Activated naive CD8-positive, alpha-beta T cell treated with anti-CD3 and anti-CD28 coated beads for 36 hours (primary cell): ENCODE measurements at places on chromosomes 13 and 19. TPM values are rescaled to one million over a fixed set of nuclear protein-coding genes. Genes with fewer than 3 reads are reported as not detected.

DNA sequence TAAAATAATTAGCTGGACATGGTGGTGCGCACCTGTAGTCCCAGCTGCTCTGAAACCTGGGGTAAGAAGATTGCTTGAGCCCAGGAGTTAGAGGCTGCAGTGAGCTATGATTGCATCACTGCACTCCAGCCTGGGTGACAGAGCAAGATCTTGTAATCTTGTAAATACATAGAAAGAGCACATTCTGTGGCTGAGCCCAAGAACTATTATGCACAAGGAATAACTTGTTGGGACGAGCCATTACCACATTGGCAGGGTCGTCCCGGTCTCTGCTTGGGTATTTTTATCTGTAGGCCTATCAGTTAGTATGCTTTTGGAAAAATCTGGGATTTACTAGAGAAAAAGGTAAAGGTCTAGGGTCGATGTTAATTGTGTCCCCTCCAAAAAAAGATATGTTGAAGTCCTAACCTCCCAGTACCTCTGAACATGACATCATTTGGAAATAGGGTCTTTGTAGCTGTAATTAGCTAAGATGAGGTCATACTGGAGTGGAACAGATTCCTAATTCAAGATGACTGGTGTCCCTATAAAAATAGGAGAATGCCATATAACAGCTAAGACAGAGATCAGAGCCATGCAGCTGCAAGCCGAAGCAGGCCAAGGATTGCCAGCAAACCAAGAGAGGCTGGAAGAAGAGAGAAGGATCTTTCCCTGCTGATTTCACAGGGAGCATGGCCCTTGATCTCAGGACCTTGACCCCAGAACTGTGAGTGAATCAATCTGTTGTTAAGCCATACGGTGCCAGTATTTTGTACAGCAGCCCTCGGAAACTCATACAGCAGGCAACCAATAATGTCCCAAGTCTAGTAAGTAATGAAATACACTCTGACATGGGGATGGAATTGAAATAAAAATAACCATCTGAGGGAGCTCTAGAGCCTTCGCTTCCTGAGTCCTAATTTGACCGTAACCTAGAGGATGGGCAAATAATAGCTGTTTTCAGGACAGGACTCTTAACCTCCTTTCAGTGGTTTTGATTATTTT is 77.0 kb downstream of the TM9SF2 start:
- H3K36me3 ChIP-seq = no peaks in the 10 kb centered on the region
- no peak overlapping the region for H3K27ac ChIP-seq
- H3K4me3 ChIP-seq = no peak overlapping the region
- no peak for DNase-seq
- no peaks in the 10 kb centered on the region for H3K27me3 ChIP-seq

DNA sequence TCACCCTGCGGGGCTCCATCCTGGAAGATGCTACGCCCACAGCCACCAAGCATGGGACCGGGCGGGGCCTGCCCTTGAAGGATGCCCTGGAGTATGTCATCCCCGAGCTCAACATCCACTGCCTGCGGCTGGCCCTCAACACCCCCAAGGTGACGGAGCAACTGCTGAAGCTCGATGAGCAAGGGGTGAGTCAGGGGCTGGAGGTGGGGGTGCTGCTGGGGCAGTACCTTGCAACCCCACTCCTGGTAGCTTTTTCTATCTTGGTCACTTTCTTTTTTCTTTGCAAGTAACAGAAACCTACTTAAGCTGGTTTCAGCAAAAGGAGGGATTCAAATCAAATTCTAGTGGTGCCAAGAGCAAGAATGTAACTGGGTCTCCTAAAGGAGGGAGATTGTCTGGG is 124.1 kb downstream of the DPF1 start:
- no peak for DNase-seq
- no peak overlapping the region for H3K27ac ChIP-seq
- no peak overlapping the region for H3K4me3 ChIP-seq
- no peaks in the 10 kb centered on the region for H3K27me3 ChIP-seq
- H3K4me1 ChIP-seq = peaks cover 5% of the 10 kb centered on the region

Gene FREM2
- total RNA-seq = not detected

DNA sequence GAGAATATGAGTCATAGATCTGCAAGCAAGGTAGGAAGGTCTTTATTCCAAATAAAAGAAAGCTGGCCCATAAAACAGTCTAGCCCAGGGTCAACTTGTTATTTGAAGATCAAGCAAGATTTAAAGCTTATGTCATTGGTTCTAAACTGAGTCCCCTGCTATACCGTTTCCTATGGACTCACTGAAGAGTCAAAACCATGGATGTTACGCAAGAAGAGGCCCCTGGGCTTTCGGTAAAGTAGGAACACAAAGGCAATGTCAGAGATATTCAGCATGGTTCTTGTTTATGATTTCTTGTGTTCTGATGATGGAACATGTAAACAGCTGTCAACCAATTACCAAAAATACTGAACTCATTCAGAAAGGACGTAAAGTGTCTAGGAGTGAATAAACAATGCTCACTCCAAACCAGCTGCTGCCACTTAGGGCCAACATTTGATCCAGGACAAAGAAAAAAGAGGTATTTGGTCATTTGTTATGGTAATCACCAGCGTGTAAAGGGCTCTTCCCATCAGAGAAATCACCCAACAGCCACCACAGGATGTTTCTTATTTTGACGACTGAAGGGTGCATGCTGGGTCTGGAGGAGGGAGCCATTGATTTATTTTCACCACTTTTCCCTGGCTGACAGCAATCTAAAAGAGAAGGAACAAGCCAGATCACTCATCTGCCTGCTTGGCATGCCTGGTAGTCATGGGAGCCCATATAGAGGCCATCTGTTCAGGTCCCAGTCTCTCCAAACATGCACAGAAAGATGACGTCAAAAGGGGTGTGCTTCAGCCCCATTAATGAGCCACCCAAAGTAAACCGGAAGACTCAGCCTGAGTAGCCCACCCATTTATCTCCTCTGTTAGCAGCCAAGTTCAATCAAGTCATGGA is 68.3 kb downstream of the FGF14 start:
- no peak overlapping the region for H3K4me3 ChIP-seq
- H3K36me3 ChIP-seq = no peaks in the 10 kb centered on the region
- no peaks in the 10 kb centered on the region for H3K4me1 ChIP-seq

DNA sequence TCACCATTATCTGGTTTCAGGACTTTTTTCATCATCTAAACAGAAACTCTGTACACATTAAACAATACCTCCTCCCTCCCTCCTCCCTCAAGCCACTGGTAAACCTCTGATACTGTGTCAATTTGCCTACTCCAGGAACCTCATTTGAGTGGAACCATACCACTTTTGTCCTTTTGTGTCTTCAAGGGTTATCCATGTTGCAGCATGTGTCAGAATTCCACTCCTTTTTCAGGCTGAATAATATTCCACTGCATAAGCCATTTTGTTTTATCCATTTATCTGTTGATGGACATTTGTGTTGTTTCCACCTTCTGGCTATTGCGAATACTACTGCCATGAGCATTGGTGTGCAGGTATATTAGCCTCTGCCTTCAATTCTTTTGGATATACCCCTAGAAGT is 27.5 kb downstream of the TGDS start:
- H3K4me1 ChIP-seq = no peaks in the 10 kb centered on the region
- DNase-seq = no peak
- no peak overlapping the region for H3K4me3 ChIP-seq
- no peaks in the 10 kb centered on the region for H3K27me3 ChIP-seq
- no peak overlapping the region for H3K27ac ChIP-seq
- peaks cover 38% of the 10 kb centered on the region for H3K36me3 ChIP-seq

DNA sequence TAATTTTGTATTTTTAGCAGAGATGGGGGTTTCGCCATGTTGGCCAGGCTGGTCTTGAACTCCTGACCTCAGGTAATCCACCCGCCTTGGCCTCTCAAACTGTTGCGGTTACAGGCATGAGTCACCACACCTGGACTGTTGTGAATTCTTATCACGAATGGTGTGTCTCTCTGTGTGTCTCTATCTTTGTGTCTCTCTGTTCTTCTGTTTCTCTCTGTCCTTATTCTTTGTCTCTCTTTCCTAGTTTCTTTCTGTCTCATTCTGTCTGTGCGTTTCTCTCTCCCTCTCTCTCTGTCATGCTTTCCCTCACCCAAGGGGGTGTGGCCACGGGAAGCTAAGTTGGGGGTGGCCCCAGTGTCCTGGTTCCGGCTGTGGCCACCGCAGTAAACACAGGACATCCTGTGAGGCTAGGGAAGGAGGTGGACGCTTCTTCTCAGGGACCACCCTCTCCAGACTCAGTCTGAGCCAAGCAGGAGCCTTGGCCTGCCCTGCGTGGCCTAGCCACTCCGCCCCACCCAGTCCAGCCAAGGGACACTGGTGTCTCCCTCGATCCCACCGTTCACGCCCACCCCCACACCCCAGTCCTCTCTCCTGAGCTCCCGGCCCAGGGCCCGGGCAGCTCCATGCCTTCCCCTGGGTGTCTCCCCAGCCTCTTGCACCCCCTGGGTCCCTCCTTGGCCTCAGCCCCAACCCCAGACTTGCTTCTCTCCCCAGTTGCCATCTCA is 3.9 kb upstream of the PRX start:
- H3K27ac ChIP-seq = peak overlapping the region; percentile 1
- DNase-seq = peak; percentile 28
- H3K27me3 ChIP-seq = peaks cover 3% of the 10 kb centered on the region
- peaks cover 9% of the 10 kb centered on the region for H3K4me1 ChIP-seq
- no peak overlapping the region for H3K4me3 ChIP-seq

Gene POLR1D
- 165 TPM for total RNA-seq

Gene CYP2S1
- total RNA-seq = 0.27 TPM

DNA sequence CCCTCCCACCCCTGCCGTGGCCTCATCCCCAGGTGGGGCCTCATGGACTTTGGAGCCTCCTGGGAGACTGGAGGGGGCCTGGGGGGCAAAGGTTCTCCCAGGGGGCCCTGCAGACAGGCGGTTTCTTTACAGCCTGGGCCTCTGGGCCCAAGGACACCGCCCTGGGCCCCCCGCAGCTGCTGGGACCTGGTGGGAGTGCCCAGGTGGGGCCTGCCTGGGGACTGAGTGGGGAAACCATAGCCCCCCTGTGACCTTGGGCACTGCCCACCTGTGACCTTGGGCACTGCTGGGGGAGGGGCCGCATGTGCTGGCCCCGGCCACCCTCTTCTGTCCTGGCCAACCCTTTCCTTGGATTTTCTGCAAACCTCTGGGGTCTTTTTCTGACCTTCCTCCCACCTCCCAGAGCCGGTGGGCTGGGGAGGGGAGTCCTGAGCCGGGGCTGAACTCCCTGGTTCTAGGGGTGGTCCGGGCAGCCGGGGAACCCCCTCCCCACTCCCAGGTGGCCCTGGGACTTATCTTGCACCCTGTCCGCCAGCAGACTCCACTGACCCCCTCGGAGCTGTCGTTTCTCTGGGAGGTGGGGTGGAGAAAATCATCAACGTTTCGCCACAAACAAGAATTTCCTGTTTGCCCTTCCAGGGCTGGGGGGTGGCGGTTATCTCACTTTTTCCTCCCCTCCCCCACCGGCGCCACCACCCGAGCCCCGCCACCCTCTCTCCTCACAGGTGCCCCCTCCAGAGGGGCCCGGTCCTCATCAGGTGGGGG is 27.0 kb downstream of the ARID3A start:
- H3K27me3 ChIP-seq = no peaks in the 10 kb centered on the region
- no peaks in the 10 kb centered on the region for H3K4me1 ChIP-seq
- no peak overlapping the region for H3K27ac ChIP-seq
- H3K36me3 ChIP-seq = no peaks in the 10 kb centered on the region

- no peak overlapping the region for H3K4me3 ChIP-seq
- H3K27me3 ChIP-seq = no peaks in the 10 kb centered on the region
Observed at GRCh38 chr19:32471095-32471494, 65.5 kb downstream of the DPY19L3 start.
